Myocyte (in vitro differentiated cells): ENCODE measurements at places on chromosomes 16 and 17. TPM values are rescaled to one million over a fixed set of nuclear protein-coding genes. Genes with fewer than 3 reads are reported as not detected.

The CACNG5 gene
- total RNA-seq = not detected in 2 replicates

The EVI2B gene
- 1.8 and 2.2 TPM in 2 replicates for total RNA-seq

The SLC9A5 gene
- 0.94 and 1.2 TPM in 2 replicates for total RNA-seq

The ZNF319 gene
- total RNA-seq = 3.9 and 4.3 TPM in 2 replicates

The GPR139 gene
- not detected in 2 replicates for total RNA-seq

The CLEC19A gene
- not detected in 2 replicates for total RNA-seq

DNA sequence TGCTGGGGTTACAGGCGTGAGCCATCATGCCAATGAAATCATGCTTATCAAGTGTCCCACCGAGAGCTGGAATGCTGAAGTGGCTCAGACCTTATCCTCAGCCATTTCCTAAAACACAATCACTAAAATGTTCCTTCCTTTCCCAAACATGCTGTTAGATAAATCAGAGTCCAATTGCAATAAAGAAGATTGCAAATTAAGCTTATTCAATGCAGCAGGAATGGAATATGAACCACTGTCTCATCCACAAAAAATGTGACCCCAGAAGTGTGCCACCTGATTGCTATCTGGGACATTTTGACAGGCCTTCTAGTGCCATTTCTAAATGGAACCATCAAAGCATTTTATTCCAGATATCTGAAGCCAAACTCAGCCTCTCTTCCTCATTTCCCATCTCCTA is 205.5 kb upstream of the CDH11 start:
- DNase-seq = no peak

GRCh38 chr17:43661699-43662412 is at the start of gene MEOX1:
TSS of gene MEOX1 (minus strand) at chr17:43661922. CDS start at chr17:43661534, 388 bp downstream.
- DNase-seq = peak; percentile 94

GRCh38 chr16:67872131-67872630 is 671 bp upstream of the EDC4 start:
- no peak for DNase-seq

DNA sequence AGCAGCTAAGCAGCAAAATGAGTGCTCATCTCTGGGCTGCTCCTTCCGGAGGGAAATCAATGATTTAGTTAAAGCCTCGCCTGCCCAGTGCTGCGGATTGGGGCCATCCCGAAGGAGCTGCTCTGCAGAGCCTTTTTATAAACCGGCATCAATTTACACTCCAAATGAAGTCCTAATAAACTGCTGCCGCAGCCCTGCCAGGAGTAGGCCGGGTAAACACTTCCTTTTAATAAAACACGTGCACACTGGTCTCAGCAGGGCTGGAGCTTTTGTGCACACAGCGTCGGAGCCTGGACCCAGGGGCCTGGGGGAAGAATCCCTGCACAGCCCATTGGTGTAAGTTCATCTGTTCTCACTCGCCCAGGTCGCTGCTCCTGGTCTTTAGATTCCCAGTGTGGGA is 79.6 kb upstream of the HS3ST2 start:
- DNase-seq = no peak

GRCh38 chr17:69602972-69603371 is 188.5 kb downstream of the MAP2K6 start:
- no peak for DNase-seq

GRCh38 chr16:24976061-24976779 is 38.9 kb downstream of the ARHGAP17 start:
- no peak for DNase-seq

DNA sequence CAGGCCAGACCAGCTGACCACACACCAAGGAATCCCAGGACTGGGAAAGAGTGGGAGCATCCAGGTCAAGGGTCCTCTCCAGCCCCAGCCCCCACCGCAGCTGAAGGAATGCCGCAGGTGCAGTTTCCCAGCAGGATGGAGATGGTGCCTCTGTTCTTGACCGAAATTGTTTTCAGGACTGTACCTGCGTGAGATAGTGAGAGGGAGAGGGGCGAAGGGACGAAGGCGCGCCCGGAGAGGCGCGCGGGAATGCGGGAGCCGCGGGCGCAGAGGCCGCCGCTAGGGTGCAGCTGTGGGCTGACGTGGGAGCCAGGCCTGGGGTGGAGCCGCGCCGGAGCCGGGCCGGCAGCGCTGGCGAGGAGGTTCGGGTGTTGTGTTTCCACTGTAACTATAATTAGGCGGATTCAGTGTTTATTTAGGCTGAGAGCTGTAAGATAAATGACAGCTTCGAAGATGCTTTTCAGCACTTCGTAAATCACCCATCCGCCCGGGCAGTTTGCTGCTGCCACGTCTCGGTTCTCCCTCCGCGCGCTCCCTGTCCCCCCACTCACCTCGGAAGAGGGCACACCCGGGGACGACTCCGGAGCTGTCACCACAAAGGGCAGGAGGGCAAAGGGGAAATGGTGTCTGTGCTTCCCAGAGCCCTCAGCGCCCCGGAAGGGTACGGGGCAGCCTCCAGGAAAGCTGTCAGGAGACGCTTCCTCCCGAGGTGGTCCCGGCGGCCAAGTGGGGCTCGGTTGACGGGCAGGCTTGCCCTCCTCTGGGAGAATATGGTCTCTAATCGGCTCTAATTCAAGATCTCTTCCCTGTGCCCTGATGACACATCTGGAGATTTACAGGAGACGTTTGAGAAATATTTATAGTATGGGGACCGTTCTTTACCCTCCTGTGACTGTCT is 38.2 kb downstream of the HOXB1 start:
- DNase-seq = peak; percentile 83

DNA sequence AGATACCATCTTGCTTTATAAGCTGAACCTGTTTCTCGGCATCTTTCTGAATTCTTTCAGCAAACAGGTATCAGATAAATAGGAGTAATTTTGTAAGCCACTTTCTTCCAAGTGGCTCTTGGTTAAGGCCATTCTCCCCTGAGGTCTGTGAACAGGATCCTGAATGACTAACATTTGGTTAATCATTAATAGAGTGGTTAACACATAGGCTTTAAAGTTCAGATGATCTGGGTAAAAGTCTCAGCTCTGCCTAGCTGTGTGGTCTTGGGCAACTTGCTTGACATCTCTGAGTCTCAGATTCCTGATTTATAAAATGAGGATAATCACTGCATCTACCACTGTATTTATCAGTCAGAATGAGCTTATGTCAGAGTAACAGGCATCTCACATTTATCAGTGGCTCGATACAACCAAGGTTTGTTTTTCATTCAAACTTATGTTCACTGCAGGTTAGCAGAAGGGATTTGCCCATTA is 44.4 kb upstream of the ANKFN1 start:
- DNase-seq = no peak

DNA sequence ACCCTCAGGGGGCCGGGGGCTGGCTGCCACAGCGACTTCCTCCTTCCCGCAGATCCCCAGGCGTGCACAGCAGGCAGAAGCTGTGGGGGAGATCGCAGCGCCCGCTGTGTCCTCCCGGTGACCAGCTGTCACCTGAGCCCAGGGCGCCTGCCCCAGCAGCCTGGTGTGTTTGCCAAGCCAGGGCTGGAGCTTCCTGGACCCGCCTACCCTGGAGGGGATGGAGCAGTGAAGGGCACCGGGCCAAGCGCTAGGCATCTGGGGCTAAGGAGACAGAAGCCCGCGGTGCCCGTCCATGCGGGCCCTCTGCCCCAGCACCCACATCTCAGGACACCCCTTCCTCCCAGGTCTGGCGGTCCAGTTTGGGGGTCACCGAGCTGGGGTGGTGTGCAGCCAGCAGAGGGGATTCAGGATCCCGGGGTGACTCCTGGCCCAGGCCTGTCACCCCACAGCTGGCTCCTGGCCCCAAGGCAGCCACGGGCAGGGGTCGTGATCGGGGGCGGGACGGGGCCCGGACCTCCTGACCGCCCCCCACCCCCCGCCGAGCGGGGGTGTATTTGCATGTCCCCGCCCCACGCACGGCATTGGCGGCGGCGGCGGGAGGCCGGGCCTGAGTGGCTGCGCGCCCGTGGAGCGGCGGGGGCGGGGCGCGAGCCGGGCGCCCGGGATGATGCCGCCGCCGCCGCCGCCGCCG is at the start of gene RAB26:
RAB26 (plus strand) TSS at position 645 of the 691 bp plus-strand sequence. CDS start 159 bp downstream, outside the sequence.
- peak; percentile 75 for DNase-seq

GRCh38 chr17:7237761-7238419 is 1.4 kb downstream of the PHF23 start:
- peak; percentile 80 for DNase-seq

- DNase-seq = peak; percentile 80
Measured at GRCh38 chr17:38453951-38454421, 25.7 kb downstream of the ARHGAP23 start.

DNA sequence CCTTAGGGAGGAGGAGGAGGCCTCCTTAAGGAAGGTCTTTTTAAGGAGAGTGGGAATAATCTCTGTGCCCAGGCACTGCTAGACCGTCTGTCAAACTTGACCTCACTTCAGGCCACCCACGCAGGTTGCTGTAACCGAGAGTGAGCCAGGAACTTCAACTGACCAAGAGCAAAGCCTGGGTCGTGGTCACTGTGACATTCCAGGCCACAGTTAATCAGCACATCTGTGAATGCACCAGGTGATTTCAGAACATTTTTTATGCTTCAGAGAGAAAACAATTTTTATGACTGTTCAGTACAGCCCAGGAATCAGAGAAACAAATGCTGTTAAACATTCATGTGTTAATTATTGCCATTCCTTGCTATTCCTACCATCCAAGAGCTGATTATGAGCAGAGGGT is 226.6 kb upstream of the ASIC2 start:
- DNase-seq = peak; percentile 13

GRCh38 chr17:71203953-71204352 is 916.9 kb upstream of the SOX9 start:
- no peak for DNase-seq

- no peak for DNase-seq
Measured at GRCh38 chr17:81026266-81027036, 8.5 kb upstream of the BAIAP2 start.
